ENCODE measurements at places on chromosomes 2 and 18.

DNA sequence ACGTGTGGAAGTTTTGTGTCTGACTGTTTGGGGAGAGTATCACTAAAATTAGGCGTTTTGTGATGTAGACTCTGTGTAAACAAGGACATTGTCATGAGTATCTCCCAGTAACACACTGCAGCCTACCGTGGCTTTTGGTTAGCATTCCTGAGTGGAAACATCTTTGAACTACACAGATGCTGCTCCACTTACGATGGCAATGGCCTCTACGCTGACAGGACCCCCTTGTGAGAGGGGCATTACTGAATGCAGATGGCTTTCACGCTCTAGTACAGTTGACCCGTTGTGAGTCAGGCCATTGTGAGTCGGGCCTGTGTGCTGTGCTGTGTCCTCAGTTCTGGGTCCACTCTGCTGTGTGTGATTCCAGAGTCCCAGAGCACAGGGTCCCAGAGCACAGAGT lies 34.4 kb upstream of the ADNP2 start:
- H3K4me3 ChIP-seq, result no peak overlapping the region
- H3K27ac ChIP-seq, result no peak overlapping the region
- no peaks in the 10 kb centered on the region for H3K27me3 ChIP-seq
- H3K4me1 ChIP-seq, result no peaks in the 10 kb centered on the region
- peaks cover 7% of the 10 kb centered on the region for H3K36me3 ChIP-seq

DNA sequence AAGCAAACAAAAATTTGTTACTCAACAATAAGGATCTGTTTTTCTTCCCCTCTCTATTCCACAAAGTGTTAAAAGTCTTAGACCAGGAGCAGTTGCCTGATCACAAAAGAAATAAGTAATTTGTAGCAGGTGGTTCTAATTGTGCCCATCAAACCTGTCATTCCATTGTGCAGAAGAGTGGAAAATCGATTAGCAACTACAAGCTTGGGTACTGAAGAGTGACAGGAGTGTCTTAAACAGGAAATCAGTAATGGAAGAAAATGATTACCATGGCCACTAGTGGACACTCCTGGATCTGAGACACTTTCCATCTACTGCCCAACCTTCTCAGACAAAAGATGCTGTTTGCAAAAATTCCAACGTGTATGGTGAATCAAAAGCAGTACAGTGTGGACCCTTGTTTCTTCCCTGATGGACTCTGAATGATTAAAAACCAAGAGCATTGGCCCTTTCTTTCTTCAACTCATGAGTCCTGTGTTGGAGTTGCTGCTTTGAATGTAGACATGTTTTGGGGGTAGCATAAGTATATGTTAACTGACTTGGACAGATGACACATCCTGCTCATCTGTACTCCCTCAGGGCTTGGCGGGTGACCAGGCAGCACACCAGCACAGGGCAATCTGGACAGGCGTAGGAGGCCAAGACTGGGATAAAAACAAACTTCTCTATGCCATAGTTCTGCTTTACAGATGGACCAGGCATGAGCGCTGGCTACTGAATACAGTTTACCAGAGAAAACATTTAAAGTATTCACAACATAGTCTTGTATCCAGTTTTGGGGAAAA lies 51.9 kb downstream of the PLA2R1 start:
- H3K36me3 ChIP-seq, result peaks cover 49% of the 10 kb centered on the region
- H3K4me1 ChIP-seq, result no peaks in the 10 kb centered on the region
- no peak for DNase-seq
- no peaks in the 10 kb centered on the region for H3K27me3 ChIP-seq

DNA sequence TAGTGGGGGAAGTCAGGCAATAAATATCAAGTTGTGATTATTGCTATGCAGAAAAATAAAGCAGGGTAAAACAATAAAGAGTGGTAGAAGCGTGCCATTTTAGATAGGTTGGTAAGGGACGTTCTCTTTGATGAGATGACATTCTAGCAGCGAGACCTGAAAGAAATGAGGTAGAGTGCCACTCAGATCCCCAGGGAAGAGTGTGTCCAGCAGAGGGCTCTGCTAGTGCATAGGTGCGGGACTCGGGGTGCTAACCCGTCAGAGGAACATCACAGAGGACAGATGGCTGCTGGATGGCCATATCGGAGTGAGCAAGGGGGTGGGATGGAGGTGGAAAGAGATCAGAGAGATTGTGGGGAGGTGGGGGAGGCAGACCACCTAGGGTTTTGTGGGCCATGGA lies 16.3 kb upstream of the GTF2A1L start:
- H3K36me3 ChIP-seq, result peaks cover 8% of the 10 kb centered on the region
- no peaks in the 10 kb centered on the region for H3K27me3 ChIP-seq

DNA sequence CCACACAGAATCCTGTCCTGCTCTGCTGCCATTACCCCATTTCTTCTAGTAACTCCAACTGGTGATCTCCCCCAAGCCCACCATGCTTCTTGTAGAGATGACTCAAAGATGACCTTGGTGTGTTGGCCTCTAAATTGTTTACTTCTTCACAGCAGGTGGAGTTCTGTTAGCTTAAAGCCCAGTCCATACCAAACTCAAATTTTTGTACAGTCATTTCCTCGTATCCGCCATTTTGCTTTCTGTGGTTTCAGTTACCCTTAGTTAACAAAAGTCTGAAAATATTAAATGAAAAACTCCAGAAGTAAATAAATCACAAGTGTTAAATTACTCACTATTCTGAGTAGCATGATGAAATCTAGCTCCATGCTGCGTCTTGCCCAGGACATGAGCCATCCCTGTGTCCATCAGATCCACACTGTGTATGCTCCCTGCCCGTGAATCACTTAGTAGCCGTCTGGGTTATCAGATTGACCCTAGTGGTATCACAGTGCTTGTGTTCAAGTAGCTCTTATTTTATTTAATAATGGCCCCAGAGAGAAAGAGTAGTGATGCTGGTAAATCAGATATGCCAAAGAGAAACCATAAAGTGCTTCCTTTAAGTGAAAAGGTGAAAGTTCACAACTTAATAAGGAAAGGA lies 133.3 kb upstream of the NOL4 start:
- H3K27ac ChIP-seq, result no peak overlapping the region
- peaks cover 3% of the 10 kb centered on the region for H3K4me1 ChIP-seq
- no peak for DNase-seq
- H3K36me3 ChIP-seq, result no peaks in the 10 kb centered on the region

GRCh38 chr18:47719096-47719780 lies 211.2 kb downstream of the SMAD2 start:
- no peaks in the 10 kb centered on the region for H3K27me3 ChIP-seq
- DNase-seq, result no peak
- H3K27ac ChIP-seq, result no peak overlapping the region
- H3K36me3 ChIP-seq, result no peaks in the 10 kb centered on the region

DNA sequence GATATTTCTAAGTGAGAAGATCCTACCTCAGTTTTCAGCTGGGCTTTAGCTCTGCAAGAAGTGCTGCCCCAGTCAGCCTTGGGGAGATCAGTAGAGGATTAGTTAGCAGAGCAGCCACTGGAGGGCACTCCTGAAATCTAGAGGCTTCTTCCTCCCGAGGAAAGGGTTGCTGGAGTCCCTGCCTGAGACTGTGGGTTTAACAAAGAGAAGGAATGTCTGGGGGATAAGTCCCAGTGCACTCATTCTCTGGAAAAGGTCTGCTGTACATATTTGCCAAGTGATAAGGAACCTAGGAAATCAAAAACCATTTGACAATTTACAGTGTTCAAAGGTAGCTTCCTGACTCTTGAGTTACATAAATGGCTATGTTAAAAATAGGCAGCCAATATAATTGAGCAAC lies 207.2 kb downstream of the SLC8A1 start:
- no peaks in the 10 kb centered on the region for H3K27me3 ChIP-seq
- peak; percentile 59 for DNase-seq
- peaks cover 22% of the 10 kb centered on the region for H3K4me1 ChIP-seq
- no peak overlapping the region for H3K4me3 ChIP-seq
- H3K36me3 ChIP-seq, result no peaks in the 10 kb centered on the region

GRCh38 chr2:237412988-237413776 lies 782 bp downstream of the COL6A3 start:
- H3K36me3 ChIP-seq, result no peaks in the 10 kb centered on the region
- no peak for DNase-seq
- peak overlapping the region; percentile 52 for H3K4me3 ChIP-seq
- no peaks in the 10 kb centered on the region for H3K27me3 ChIP-seq
- H3K4me1 ChIP-seq, result peaks cover 51% of the 10 kb centered on the region
- peak overlapping the region; percentile 81 for H3K27ac ChIP-seq

GRCh38 chr2:30847841-30848240 lies 40.6 kb upstream of the CAPN13 start:
- H3K4me1 ChIP-seq, result no peaks in the 10 kb centered on the region
- H3K27ac ChIP-seq, result no peak overlapping the region
- H3K36me3 ChIP-seq, result no peaks in the 10 kb centered on the region
- DNase-seq, result no peak

DNA sequence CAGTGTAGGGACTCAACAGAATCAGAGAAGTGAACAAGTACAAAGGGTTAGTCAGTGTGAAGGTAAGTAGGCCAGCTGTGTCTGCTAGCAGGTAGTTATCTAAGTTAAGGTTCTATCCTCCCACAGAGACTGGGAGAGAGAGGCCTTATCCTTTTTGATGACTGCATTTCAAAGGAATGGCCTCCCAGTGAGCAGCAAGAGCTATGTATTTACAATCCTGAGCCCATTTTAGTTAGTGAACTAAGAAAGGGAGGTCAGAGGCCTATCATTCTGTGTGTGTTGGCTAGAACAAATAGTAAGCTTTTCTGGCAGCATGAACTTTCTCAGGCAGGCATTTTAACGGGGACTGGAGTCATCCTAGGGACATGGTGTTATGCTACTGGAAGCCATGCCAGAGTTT lies 182.9 kb downstream of the VWC2L start:
- H3K36me3 ChIP-seq, result no peaks in the 10 kb centered on the region
- H3K27ac ChIP-seq, result peak overlapping the region; percentile 21
- no peaks in the 10 kb centered on the region for H3K4me1 ChIP-seq
- H3K27me3 ChIP-seq, result no peaks in the 10 kb centered on the region
- no peak for DNase-seq

GRCh38 chr18:24678107-24678506 lies 217.7 kb downstream of the HRH4 start:
- no peaks in the 10 kb centered on the region for H3K4me1 ChIP-seq
- H3K4me3 ChIP-seq, result no peak overlapping the region
- no peaks in the 10 kb centered on the region for H3K27me3 ChIP-seq
- no peak overlapping the region for H3K27ac ChIP-seq

- H3K27me3 ChIP-seq, result no peaks in the 10 kb centered on the region
- H3K36me3 ChIP-seq, result no peaks in the 10 kb centered on the region
- no peak overlapping the region for H3K4me3 ChIP-seq
- H3K27ac ChIP-seq, result no peak overlapping the region
- no peaks in the 10 kb centered on the region for H3K4me1 ChIP-seq
Measured at GRCh38 chr2:195447323-195447975, 209.6 kb upstream of the SLC39A10 start.
